ENCODE measurements at places on chromosomes 13 and 19.

DNA sequence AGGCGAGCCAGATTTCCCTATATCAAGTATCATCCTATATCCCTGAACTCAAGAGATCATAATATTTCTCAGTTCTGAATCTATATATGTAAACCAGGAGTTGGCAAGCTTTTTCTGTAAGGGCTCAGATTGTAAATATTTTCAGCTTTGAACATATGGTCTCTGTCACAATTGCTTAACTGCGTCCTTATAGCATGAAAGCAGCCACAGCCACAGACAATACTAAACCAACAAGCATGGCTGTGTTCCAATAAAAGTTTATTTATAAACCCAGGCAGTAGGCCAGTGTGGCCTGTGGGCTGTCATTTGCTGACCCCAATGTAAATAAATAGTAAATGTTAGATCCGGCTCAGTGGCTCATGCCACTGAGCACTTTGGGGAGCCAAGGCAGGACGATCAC is 12.2 kb upstream of the MYH14 start:
- no peak for DNase-seq

GRCh38 chr19:7729211-7729610 is 2.7 kb downstream of the CLEC4G start:
- no peak for DNase-seq

- DNase-seq, result peak; percentile 73
Measured at GRCh38 chr19:5126498-5127223, 157.7 kb downstream of the KDM4B start.

- DNase-seq, result no peak
Measured at GRCh38 chr13:32255724-32256109, 59.4 kb downstream of the ZAR1L start.

GRCh38 chr13:48532506-48533499 is at the start of gene RCBTB2:
TSS of gene RCBTB2 (minus strand) at chr13:48533080. CDS start at chr13:48521939, 11,141 bp downstream.
- DNase-seq, result peak; percentile 96

DNA sequence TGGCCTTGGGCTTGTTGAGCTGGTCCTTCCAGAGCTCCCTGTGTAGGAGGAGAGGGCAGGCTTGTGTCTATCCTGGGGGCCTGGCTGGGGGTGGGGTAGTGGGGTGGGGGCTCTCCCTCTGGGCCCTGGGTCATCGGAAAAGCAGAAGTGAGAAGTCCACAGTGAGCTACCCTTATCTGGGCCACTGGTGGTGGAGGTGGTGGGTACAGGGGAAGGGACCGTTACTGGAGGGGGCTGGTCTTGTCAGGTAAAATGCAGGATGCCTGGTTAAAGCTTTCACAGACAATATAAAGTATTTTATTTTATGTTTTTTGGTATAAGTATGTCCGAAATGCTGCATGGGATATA is 342 bp upstream of the SIGLEC10 start:
- DNase-seq, result no peak

DNA sequence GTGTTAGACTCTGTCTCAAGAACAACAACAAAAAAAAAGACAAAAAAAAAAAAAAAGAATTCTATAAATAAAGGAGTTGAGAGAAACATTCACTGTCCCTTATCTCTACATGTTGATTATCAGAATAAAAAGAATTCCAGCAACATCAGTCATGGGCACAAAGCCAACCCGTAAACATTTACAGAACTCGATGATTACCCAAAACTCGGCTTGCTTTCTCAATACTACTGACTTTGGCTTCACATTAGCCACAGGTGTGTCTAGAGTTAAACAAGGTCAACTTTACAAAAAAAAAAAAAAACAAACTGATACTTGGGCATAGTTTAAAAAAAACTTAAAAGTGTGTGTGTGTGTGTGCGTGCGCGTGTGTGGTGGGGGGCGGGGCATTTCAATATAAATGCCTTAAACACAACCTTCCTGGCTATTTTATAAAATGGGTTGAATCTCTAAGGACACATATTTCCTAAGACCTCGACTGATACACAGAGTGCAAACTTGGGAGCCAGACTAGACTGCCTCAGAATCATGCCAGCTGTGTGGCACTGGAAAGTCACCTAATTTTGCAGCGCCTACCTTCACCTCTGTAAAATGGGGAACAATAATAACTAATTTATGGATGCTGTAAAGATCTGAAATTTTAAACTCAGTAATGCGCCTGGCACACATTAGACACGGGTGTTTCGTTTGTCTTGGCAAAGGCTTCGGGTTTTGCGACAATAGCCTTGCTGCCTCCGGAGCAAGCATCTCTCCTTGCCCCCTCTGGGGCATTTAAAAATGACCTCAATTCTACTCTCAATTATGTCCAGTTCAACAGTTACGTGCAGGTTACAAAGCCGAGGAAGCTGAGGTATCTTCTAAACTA is 922 bp downstream of the EBPL start:
- no peak for DNase-seq

GRCh38 chr13:48801255-48801654 is 147.5 kb downstream of the CYSLTR2 start:
- no peak for DNase-seq

DNA sequence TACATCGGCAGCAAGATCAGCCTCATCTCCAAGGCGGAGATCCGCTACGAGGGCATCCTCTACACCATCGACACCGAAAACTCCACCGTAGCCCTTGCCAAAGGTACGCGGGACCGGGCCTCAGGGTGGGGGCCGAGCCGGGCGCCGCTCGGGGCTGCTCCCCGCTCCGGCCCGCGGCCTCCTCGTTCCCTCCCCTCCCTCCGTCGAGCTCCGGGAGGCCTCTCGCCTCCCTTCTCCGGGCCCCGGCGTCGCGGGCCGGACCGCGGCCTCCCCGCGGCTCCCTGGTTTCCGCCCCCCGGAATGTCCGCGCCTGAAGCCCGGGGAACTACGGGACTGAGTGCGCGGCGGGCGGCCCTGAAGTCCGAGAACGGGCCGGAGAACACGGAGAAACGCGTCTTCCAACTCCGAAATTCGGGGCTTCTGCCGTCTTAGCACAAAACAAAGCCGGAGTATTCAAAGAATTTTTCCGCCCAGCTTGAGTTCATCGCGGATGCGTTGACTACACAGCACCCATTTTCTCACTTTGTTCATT is 423 bp downstream of the LSM14A start:
- peak; percentile 36 for DNase-seq

GRCh38 chr19:8666814-8667405 is 31.7 kb downstream of the ACTL9 start:
- no peak for DNase-seq

DNA sequence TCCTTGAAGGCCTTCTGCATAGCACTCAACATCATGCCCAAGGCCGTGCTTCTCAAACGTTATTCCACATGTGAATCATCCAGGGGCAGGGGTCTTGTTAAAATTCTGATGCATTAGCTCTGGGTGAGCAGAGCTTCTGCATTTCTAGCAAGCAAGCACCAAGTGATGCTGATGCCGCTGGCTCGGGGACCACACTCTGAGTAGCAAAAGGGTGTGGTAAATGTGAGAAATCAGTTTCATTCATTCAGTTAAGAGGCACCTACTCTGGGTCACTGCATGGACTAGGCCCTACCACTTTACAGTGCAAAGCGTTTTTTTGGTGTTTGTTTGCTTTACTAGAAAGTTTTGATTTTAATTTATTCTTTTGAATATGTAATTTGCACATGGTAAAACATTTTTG is 7.2 kb downstream of the KRTDAP start:
- no peak for DNase-seq

DNA sequence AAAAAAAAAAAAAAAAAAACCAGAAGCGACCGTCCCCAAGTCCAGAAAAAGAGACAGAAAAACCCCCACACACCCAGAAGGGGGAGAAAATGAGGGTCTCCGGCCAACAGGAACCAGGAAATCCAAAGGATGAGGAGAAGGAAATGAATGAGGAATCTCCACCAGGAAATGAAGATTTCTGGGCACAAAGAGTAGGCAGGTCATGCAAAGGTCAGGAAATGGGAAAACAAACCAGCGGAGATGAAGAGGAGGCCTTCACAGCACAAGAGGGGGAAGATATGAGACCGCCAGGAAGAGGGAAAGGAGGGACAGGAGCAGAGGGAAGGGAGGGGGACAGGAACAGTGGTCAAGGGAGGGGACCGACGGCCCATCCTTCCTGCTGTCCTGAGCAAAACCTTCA is 5.8 kb downstream of the TEAD2 start:
- DNase-seq, result no peak

GRCh38 chr13:75222031-75222430 is 259.9 kb downstream of the TBC1D4 start:
- no peak for DNase-seq

GRCh38 chr13:113083402-113084061 is 22.1 kb upstream of the F7 start:
- no peak for DNase-seq

DNA sequence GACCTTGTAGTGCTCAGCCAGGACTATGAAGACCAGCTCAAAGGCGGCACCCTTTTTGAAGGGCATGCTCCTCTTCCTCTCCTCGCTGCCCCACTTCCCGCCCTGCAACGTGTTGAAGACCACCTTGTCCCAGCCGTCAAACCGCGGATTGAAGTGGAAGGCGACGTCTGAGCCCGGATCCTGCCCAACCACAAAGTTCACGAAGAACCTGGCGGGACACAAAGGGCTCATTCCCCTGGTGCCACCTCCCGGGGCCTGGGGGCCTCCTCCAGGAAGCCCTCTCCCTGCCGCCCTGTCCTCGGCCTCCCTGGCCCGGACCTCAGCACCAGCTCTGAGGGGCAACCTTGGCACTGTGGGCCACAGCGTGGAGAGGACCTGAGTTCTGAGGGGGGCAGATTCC is 4.0 kb downstream of the LGALS4 start:
- no peak for DNase-seq

DNA sequence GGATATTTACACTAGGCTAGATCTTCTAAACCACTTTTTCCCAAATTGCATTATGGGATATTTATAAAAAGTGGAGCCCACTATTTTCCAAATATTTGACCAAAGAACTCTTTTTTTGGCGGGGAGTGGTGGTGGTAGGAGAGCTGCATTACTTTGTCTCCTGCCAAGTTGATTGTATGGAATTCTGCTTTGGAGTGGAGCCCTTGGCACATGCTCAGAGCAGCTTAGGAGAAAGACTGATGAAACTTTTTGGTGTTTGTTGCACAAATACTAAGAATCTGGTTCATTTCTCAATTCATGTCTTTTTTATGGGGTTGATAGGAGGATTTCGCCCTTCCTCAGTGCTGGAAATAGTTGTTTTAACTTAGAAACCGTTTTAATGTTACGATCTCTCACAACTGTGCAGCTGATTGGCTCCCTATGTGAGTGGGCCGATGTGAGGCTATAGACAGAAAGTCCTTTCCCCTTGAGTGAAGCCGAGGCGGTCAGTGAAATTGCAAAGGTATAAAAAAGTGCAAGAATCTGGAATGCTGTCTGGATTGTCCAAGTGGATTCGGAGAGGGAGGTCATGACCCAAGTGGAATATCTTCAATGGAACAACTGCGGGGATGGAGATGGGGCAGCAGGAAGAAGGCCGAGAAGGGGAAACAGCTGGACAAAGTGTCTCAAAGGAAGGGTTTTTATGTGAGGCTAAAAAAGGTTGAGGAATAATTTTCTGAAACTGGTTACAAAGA is 415.9 kb downstream of the FGF9 start:
- no peak for DNase-seq

- DNase-seq, result no peak
Measured at GRCh38 chr19:2867025-2867991, at the start of gene ZNF556. TSS of gene ZNF556 (plus strand) at chr19:2867335. CDS start at chr19:2867422, 87 bp downstream.

- DNase-seq, result no peak
Measured at GRCh38 chr19:35454663-35455062, 6.6 kb downstream of the FFAR2 start.

DNA sequence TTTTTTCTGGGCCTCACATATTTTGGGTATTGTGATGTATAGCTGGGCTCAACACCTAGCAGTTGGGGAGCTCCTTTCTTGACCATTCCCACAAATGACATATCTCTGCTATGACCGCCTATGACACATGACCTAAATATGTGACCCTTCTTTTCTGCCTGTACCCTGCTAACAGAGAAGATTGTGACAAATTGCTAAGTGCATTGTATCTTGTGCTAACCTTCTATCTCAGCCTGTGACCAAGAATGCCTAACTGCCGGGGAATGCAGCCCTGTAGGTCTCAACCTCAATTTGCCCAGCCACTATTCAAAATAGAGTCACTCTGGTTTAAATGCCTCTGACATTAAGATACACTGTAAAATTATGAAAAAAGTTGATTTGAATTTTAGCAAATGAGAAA is 6.8 kb upstream of the ZNF429 start:
- no peak for DNase-seq

DNA sequence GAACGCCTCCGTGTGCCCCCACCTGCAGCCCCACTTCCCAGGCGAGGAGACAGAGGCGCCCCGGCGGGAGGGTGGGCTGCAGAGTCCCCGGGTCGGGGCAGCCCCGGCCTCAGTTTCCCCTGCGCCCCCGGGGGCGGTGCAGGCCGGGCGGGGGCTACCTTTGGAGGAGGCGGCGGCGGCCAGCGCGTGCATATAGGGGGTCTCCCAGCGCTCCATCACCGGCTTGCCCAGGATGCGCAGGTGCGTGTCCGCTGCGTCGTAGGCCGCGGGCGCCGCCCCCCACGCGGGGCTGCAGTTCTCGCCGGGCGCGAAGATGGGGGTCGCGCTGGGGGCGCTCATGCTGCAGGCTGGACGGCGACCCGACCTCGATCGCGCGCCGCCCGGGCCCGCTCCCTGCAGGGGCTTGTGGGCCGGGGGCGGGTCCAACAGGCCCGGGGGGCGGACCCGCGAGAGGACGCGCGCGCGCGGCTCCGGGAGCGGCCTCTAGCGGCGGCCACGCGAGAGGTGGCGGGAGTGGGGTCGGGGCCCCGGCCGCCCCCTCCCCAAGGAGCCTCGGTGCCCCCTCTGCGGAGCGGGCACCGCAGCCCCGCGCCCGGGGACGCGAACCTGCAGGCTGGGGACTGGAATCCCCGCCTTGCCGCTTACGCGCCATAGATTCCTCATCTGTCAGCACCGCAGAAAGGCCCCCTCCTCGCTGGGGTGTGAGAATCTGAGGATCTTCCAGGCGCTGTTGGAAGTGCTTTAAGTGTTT is at the start of gene GAMT:
TSS of gene GAMT (minus strand) at position 405 of the 751 bp plus-strand sequence. CDS start at position 339, 66 bp downstream.
- DNase-seq, result peak; percentile 35

- no peak for DNase-seq
Measured at GRCh38 chr19:32863841-32864240, 5.7 kb downstream of the SLC7A9 start.

- no peak for DNase-seq
Measured at GRCh38 chr13:44399074-44399473, 25.4 kb downstream of the SERP2 start.

DNA sequence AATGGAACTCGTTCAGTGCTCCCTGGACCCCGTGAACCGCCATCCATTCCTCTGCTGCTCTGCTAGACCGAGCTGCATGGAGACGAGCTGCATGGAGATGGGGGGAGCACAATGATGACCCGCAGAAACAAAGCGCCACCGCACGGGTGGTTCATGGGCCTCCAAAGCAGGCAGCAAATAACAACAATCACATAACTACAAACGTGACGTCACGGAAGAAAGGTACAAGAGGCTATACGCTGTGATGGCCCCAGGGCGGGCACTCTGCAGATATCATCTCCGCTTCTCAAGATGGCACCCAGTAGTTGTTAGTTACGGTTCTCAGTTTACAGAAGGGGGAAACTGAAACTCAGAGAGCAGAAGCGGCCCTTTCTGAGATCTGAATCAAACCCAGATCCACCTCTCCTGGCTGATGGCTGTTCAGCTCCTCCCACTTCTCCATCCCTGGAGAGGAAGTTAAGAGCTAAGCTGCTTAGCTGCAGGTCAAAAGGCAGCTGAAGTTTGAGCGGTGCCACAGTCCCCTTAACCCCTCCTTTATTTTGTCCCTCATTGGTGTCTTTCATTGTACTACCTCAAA is 1.7 kb downstream of the ATP13A1 start:
- DNase-seq, result peak; percentile 49

- DNase-seq, result no peak
Measured at GRCh38 chr13:54175466-54175865, 1146.9 kb downstream of the OLFM4 start.

- DNase-seq, result no peak
Measured at GRCh38 chr19:28642787-28643683, 569.9 kb downstream of the UQCRFS1 start.

All from memory B cell (primary cell).